NCI-H524 (cell line): ENCODE measurements at places on chromosomes 5 and 9.
A peak's percentile ranks its signal among the peaks of the same experiment; 100 is the strongest.

DNA sequence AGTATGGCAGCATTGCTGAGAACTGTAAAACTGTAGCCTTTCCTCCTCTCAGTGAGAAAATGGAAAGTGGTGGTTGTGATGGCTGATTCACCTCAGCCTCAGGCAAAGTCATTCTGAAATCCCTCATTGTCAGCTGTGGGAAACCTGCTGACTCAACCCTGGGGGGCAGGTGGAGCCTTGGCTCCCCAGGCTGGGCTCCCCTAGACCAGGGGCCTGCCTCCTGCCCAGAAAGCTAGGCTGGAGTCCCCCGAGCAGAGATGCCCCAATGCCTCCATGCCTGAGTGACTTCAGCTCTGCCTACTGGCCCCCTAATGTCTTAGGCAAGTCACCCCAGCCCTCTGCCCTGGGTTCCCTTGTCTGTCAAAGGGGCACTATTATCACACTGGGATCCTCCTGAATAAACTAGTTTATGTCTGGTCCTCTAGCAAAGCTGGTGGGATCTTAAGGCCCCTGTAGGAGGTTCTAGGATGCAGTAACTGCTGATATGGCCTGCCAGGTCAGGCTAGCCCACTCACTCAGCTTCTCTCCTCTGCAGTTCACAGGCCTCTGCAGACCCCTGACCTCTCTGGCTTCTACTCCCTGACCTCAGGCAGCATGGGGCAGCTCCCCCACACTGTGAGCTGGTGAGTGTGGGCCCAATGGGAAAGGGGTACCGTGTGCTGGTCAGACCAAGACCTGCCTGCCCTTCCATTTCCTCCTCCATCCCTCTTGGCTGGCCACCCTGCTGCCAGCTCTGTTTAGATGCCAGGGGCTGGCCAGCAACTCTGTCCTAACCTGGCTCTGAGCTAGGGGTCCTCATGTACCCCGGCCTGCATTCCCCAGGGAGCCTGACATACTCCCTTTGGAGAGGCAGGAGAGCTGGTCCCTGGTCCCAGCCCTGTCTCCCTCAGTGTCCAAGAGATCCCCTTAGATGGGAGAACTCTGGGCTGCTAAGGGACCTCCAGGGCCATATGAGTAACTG lies 24.2 kb downstream of the TCF7 start:
- no peak for DNase-seq

- DNase-seq, result no peak
These were observed 189.5 kb upstream of the PPP1R26 start for GRCh38 chr9:135290086-135290485.

DNA sequence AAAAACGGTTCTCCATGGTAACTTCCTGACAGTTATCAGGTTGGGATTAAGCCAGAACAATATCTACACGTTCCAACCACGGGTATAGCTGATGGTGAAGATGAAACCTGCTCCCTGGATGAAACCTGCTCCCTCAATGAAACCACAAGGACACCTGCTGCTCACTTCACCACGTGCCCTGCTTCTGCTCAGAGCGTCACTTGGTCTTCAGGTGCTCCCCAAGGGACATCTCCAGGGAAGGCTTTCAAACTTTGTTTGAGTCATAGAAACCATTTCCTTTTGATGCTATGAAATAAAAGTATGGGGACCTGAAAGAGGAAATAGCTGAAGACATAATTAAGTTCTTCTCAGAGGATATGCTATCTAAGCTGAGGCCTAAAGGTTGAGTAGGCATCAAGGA lies 242.4 kb downstream of the MED10 start:
- no peak for DNase-seq

DNA sequence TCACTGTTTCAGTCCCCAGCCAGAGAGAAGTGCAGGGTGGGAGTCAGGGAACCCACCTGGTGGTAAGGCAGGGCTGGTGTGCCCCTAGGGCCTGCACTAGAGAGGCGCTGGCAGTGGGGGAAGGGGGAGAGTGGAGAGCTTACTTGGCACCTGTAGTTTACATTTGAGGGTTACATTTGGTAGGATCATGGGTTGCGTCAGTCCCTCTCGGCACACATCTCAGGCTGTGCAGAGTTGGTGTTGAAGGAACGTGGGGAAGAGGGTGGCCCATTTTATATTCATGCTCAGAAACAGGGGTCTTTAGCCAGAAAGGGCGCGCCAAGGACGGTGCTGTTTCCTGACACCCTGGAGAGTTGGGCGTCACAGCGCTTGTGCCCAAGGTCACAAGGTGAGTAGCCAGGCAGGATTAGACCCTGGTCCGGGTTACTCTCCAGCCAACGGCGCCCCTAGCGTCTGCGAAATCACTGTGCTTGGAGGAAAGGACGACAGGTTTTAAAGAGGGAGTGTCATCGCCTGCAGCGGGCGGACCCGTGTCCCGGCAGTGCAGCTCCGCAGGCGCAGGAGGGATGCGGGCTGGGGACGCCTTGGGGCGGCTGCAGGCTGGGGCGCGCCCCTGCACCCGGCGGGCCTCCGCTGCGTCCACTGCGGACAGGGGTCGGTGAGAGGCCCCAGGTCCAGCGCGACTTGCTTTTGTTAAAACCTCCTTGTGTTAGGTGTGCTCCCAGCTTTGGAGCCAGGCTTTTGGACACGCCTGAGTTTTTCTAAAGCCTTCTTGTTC lies 272.6 kb downstream of the FANCC start:
- no peak for DNase-seq

- no peak for DNase-seq
These were observed 52.9 kb downstream of the MACROH2A1 start for GRCh38 chr5:135345956-135346731.

GRCh38 chr9:85723215-85723614 lies 18.5 kb downstream of the AGTPBP1 start:
- DNase-seq, result no peak

- peak; percentile 39 for DNase-seq
These were observed 518 bp downstream of the LOX start for GRCh38 chr5:122077366-122078115.

DNA sequence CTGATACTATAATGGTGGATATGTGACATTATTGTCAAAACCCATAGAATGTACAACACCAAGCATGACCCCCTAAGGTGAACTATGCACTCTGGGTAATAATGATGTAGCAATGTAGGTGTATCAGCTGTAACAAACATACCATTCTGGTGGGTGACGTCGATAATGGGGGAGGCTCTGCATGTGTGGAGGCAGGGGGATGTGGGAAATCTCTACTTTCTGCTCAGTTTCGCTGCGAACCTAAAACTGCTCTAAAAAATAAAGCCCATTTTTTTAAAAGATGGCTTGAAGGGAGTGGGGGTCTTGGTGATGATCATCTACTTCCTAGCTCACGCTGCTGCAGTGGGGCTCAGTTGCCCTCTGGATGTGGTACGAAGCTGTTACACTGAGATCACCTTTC lies 51.1 kb downstream of the RASGEF1C start:
- DNase-seq, result no peak

DNA sequence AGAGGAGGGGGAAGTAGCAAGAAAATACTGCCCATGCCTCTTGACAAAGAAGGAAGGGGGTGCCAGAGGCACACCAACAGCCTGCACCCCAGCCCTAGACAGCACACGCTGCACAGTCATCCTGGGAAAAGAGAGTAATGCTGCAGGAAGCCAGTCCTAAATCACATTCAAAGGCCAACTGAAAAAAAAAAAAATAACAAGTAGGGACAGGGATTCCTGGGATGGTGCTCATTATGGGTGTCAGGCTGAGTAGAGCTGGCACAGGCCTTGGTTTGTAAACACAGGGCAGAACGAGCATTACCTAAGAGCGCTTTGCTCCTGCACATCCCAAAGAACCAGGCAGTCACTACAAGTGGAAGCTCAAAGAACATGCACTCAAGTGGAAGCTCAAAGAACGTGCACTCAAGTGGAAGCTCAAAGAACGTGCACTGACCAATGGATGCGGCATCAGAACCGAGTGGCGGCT lies 7.8 kb downstream of the RAPGEF1 start:
- DNase-seq, result no peak

DNA sequence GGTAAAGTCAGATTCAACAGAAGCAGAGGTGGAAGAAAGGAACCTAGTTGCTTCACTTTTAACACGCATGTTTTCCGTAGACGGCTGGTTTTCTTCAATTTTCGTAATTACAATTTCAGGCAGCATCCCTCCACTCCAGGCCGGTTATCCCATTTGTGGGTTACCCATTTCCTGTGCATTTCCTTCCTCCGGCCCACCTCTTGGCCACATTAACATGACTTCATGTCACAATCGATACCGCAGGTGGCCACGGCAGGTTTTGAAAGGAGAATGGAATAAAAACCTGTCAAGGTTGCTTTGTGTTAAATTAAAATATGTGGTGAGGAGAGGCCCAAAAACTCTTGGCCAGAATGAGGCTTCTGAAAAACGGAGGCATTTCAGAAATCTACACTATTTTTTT lies 130.2 kb downstream of the PCSK5 start:
- no peak for DNase-seq

DNA sequence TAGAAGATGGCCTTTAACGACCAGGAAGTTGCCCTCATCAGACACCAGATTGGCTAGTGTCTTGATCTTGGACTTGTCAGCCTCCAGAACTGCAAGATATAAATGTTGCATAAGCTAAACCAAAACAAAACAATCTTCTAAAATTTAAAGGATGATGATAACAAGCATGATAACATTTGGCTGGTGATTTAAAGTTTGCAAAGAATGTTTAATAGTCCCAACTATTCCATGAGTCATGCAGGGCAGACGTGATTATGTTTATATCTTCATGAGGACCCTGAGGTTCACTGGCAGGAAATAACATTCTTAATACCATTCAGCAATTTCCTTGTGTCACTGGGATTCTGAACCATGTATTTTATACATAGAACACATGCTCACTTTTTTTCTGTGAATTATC lies 319.8 kb downstream of the HCN1 start:
- DNase-seq, result no peak

DNA sequence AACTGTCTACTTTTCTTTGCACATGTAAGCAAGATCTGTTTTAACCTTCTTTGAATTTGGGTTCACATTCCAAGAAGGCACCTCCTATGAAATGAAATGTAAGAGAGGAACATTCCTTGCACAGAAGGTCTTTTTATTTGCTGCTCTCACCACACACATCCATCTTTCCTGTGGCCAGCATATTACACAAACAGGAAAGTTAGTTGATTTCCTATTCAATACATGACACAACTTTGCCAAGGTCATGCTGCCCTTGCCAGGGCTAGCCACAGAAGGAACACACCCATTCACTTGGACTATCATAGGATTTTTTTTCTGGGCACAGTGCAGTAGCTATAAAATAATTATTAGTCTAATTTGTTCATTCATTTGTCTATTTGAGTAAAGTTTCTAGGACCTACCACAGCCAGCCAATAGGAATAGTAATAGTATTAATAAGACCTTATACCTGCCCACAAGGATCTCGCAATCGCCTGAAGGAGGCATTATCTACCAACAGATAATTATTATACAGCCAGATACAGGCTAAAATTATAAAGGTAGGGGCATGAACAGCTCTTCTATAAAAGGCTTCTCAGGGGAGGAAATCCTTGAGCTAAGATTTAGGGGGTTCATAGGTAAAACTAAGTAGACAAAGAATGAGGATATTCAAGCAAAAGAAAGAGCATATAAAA lies 78.1 kb upstream of the NREP start:
- no peak for DNase-seq

GRCh38 chr5:73797132-73797510 lies 171.1 kb downstream of the ARHGEF28 start:
- no peak for DNase-seq

- DNase-seq, result no peak
These were observed 182.4 kb downstream of the RGS3 start for GRCh38 chr9:113645978-113646253.

- DNase-seq, result peak; percentile 20
These were observed 15.7 kb downstream of the PNPLA7 start for GRCh38 chr9:137534256-137535119.

- DNase-seq, result no peak
These were observed 6.2 kb upstream of the RNF130 start for GRCh38 chr5:180077594-180078284.

DNA sequence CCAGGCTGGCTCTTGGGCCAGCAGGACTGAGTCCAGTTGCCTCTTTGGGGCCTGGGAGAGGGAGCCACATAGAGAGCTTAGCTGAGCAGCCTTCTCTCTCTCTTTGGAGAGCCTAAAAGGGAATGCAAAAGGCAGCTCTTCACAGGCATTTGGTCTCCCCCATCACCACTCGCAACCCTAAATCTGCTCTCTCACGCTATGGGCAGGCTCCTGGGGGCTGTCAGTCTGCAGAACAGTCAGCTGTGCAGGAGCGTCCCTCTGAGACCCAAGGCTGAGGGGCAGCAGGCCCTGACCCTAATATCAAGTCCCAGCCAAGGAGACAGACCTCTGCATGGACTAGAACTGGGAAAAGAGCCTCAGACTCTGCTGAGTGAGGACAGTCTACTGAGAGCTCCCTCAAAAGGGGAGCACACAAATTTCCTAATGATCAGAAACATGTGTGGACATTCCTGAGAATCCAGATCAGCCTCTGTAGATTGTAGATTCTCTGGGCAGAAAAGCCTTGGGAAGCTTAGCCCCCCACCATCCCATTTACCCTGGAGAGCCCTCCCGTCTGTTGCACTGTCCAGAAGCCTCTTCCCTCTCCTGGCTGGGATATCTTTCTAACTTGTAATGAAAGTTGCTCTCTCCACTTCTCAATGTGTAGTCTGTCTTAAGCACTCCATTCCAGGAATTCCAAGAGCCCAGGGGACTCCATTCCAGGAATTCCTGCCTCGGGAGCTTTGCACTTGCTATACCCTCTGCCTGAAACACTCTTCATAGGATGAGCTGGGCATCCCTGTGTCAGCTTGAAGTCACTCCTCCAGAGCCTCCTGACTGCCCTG lies 79.4 kb downstream of the FAM114A2 start:
- DNase-seq, result no peak

- no peak for DNase-seq
These were observed 19.7 kb upstream of the GCNT4 start for GRCh38 chr5:75072061-75072460.

DNA sequence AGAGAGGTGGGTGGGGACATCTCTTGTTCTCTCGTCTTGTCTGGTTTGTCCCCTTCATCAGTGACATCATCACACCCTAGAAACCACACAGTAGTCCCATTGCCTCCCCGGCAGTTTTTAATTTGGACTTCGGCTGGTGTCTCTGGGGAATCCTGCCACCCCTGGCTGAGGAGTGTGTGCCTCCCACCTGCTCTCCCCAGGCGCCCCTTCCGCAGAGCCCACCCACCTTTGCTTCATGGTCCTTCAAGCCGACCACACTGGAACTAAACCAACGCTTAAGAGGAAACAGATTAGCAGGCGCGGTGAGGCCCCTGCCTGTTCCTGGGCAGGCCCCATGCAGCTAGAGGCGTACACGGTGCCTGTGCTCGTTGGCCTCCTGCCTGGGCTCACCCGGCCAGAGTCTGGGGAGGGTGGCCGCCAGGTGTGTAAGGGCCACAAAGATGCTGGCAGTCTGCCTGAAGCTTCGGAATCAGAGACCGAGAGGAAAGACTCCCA lies 107.6 kb upstream of the SPRY4 start:
- no peak for DNase-seq
